Cardiac fibroblast (primary cell): ENCODE measurements at places on chromosomes 11 and 22.

DNA sequence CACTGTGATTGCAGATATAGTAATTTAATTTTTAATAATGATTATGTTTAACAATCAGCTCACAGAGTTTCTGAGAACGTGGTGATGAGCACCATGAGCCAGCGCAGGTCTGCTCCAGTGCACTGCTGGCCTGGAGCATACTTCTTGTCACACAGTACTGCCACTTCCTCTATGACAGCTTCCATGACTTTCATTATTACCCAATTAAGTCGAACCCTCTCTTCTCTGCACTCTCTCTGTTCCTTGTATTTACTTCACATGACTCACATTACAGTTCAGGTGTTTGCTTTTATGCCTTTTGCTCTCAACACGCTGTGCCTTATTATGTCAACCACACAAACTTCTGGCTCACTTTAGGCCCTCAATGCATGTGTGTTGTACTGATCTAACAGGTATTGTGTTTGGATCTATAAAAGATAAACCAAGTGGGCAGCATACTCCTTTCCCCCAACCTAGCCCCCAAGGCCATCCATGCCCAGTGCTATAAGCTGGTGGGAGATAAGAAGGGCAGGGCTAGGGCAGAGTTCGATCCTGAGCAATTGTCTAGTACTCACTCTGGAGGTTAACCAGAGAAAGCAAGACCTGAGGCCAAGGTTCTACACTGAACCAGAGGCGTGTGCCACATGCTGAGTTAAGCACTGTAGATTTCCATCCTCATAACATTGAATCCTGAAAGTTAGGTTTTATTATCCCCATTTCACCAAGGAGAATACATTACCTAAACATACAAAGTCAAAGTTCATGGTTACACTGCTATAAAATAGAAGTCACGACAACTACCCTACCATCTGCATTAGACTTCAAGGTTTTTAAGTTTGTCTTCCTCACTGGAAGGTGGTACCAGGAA lies 356.5 kb downstream of the INSC start:
- DNase-seq, result no peak

DNA sequence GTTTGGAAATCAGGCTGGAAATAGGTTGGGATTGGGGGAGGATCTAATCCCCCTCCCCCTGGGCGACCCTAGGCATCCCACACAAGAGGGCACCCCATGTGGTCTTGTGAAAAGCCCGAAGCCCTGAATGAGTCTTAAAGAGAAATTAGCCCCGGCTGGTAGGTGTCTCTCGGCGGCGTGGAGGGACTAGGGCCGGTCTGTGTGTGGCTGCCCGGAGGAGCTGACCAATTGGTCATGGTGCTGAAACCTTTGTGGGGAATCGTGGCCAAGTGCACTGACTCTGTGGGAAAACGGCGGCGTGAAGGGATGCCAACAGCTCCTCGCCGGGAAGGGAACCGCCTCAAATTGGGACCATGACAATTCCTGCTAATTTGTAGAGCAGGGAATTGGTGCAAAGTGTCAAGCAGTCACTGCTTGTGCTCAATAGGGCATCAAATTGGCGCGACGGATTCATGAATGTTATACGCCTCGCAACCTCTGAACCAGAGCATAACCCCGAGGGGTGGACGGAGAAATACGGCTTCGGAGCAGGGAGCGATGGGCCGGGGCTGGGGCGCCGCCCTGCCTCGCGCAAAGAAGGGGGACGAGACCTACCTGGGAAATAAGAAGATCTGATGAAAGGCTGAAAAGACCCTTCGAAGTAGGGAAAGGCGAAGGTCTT lies 1.5 kb downstream of the DBX1 start:
- DNase-seq, result peak; percentile 76

GRCh38 chr22:49829044-49829853 lies 1.6 kb upstream of the BRD1 start:
- DNase-seq, result no peak

DNA sequence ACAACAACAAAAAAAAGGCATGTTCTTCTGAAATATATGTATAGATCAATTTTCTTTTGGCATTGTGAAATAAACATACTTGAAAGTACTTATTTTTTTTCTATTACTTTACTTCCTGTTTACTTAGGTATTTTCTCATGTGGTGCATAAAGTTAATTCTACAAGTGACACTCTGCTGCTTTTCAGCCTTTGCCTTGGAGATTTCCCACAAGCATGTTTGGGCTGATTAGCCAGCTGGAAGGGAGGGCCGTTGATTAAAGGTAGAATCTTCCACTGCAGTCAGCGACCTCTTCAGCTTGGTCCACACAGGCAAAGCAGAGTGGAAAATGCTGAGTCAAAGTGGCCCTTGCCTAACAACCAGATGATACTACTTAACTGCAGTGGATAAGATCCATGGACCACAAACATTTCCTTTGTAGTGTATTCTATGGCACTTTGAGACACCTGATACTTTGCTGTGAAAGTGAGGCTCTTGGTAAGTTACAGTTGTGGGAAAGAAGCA lies 176.0 kb downstream of the ARHGAP42 start:
- DNase-seq, result peak; percentile 76

GRCh38 chr11:59222464-59223060 lies 9.8 kb upstream of the MPEG1 start:
- no peak for DNase-seq

DNA sequence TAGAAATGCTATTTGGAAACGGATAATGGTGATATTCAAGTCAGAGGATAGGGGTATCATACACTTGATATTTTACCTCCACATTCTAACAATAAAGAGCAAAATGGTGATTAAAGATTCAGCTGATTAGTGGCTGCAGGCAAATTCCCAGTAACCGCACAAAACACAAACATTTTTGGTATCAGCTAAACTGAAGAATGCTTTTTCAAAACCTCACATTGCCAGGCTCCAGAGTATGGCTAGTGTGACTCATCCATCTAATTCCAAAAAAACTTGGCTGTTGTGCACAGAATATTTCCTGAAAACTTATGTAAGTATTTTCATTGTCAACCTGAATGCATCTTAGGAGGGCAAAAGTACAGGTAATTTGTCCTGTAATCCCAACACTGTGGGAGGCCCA lies 10.9 kb downstream of the SRPRA start:
- DNase-seq, result peak; percentile 47

DNA sequence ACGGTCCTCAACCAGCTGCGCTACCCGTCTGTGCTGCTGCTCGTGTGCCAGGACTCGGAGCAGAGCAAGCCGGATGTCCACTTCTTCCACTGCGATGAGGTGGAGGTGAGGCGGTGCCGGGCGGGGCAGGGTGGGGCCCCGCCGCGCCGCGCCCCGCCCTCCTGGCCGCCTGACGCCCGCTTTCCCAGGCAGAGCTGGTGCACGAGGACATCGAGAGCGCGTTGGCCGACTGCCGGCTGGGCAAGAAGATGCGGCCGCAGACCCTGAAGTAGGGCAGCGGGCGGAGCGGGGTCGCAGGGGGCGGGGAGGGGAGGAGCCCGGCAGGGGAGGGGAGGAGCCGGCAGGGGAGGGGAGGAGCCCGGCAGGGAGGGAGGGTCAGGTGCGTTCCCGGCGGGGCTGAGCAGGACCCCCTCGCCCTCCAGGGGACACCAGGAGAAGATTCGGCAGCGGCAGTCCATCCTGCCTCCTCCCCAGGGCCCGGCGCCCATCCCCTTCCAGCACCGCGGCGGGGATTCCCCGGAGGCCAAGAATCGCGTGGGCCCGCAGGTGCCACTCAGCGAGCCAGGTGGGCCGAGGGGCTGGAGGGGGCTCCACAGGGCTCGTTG lies 14.7 kb downstream of the EPS8L2 start:
- DNase-seq, result no peak

DNA sequence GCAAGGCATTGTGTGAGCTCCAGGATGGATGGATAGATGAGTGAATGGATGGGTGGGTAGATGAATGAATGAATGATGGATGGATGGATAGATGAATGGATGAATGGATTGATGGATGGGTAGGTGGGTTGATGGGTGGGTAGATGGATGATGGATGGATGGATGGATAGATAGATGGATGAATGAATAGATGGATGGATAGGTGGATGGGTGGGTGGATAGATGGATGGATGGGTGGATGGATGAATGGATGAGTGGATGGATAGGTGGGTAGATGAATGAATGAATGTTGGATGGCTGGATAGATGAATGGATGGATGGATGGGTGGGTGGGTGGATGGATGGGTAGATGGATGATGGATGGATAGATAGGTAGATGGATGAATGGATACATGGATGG lies 33.5 kb downstream of the DHCR7 start:
- DNase-seq, result no peak

- no peak for DNase-seq
Observed at GRCh38 chr11:84865791-84866535, 761.2 kb downstream of the DLG2 start.

DNA sequence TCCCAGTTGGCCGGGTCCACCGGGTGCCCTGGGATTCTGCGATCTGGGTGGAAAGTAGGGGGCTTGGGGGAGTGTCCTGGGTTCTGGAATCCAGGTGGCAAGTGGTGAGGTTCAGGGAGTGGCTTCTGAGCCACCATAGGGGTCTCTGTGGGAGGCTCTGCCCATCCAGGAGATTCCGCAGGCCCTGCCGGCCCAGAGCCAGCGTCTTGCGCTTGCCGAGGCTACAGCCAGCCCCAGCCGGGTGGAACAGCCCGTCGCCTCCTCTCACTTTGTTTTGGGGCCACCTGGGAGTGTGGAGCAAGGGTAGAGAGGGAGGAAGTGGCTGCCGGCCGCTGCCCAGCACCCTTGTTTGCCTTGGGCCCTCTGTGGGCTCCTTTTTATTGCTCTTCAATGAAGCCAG lies 60.6 kb upstream of the PPP6R3 start:
- no peak for DNase-seq

GRCh38 chr11:62933285-62933684 lies 12.1 kb upstream of the CHRM1 start:
- no peak for DNase-seq

DNA sequence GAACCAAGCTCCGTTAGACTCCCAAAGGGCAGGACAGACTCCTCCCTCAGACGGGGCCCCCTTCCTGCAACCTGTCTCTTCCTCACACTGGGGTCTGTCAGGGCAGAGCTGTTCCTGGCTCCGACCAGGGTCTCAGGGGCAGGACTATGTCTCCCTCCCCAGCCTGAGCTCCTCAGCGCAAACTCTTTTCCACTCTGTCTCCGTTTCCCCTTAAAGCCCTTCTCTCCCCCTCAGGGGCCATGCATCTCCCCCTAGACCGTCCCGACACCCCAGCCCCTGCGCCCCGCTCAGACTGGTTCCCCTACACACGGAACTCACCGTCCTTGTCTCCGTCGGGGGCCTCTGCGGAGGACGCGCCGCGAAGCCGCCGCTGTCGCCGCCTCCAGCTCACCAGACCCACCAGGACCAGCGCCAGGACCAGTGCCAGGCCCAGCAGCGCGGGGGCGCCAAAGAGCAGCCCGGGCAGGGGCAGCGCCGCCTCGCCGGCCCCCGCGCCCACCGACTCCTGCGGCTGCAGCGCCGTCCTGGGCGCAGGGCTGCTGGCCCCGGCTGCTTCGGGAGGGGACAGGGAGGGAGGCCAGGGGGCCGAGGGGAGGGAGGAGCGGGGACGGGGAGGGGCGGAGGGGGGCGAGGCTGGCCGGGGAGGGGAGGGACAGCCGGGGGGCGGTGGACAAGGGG lies 684 bp downstream of the TNFRSF13C start:
- DNase-seq, result peak; percentile 51

- no peak for DNase-seq
Observed at GRCh38 chr22:30296833-30297232, 7.5 kb upstream of the CASTOR1 start.

- no peak for DNase-seq
Observed at GRCh38 chr11:78595436-78596130, 20.9 kb upstream of the NARS2 start.

GRCh38 chr22:47575291-47575690 lies 812.8 kb downstream of the TBC1D22A start:
- DNase-seq, result no peak

- no peak for DNase-seq
Observed at GRCh38 chr11:44226490-44226889, 83.4 kb downstream of the ALX4 start.

- peak; percentile 65 for DNase-seq
Observed at GRCh38 chr11:57597916-57598830, 688 bp downstream of the SERPING1 start.

GRCh38 chr22:32395107-32395506 lies 16.9 kb downstream of the RTCB start:
- DNase-seq, result no peak

- DNase-seq, result no peak
Observed at GRCh38 chr11:131907371-131907770, 537.0 kb downstream of the NTM start.

GRCh38 chr22:20062766-20063083 lies 17.3 kb upstream of the DGCR8 start:
- peak; percentile 52 for DNase-seq

GRCh38 chr11:125263268-125263790 lies 98.8 kb downstream of the PKNOX2 start:
- DNase-seq, result peak; percentile 99

DNA sequence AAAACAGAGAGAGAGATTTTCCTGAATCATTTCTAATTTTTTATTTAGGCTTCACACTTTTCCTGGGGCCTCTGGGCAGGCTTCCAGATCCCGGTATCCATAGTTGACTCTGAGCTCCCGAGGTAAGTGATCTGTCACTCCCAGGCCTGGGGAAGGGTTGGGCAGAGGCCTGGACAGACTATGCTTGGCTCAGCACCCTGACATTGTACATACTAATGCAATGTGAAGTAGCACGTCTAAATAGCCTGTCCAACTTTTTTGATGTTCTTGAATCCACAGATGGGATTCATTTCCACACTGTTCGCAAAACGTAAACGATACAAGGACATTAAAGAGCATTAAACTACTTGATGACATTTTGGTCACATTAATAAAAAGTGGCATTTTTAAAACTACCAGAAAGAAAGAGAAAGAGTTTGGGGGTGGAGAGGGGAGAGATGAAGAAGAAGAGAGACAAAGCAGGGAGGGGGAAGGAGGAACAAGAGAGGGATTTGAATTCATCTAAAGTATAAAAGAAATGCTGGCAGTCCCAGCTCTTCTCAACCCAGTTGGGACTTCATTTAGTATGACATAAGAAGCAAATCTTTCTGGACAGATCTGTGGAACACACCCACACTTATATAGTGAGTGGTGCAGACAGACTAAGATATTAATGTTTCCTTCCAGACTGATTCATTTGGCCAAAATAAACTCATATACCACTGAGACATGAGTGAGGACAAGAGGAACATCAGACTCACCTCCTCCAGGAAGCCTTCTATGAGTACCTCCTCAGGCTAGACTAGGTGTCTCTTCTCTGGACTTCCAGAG lies 514.2 kb downstream of the SOX6 start:
- DNase-seq, result no peak
